Suprapubic skin (tissue), 4 donors: ENCODE measurements at places on chromosomes 1 and 21.
A peak's percentile ranks its signal among the peaks of the same experiment; 100 is the strongest.

GRCh38 chr21:39182016-39182415 is 1.2 kb downstream of the PSMG1 start:
- no peak for DNase-seq

DNA sequence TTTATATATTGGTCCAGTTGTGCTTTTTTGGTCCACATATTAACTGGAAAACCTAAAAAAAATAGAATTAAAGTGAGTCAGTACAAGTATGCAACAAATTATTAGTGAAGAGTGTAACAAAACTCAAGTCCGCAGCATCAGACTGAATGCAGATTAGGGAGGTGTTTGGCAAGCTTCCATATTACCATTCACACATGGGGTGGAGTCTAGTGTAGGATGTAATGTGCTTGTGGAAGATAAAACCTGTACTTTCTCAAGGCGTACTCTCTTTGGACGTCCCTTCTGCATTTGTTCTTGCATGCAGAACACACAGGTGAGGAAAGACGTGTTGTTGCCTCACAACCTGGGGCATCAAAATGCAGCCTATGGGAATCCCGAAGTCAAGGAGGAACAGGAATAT is 668.7 kb downstream of the MRPL39 start:
- no peak for DNase-seq

GRCh38 chr1:33821291-33821690 is 42.6 kb upstream of the HMGB4 start:
- no peak for DNase-seq

DNA sequence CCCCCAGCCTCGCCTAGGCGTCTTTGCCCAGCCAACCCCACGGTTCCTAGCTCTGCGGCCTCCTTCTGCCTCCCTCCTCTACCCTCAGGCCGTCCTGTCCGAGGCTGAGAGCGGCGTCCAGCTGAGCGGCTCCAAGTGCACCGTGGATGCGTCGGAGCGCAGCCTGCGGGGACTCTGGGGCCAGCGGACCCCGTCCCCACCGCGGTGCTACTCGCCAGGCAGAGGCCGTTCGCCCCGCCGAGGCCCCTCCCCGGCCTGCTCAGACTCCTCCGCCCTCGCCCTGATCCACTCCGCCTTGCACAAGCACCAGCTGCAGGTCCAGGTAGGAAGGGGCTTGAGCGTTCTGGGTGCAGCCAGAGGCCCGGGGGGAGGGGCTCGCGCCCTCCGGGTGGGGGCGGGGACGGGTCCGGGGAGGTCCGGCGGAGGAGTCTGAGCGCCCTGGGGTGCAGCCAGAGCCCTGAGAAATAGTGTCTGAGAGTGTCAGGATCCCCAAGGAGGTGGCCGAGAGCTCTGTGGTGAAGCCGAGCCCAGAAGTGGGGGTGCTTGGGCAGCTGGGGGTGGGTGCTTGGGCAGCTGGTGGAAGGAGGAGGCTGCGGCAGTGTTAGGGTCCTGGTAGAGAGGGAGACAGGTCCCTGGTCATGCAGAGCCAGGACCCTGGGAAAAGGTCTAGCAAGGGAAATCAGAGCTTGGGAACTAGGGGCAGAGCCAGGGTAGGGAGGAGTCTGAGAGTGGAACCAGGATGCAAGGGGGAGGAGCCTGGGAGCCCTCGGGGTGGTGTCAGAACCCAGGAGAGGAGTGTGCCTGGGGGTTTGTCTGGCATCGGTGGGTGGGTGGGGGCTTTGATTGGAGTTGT is 3.2 kb upstream of the NBPF3 start:
- no peak for DNase-seq

DNA sequence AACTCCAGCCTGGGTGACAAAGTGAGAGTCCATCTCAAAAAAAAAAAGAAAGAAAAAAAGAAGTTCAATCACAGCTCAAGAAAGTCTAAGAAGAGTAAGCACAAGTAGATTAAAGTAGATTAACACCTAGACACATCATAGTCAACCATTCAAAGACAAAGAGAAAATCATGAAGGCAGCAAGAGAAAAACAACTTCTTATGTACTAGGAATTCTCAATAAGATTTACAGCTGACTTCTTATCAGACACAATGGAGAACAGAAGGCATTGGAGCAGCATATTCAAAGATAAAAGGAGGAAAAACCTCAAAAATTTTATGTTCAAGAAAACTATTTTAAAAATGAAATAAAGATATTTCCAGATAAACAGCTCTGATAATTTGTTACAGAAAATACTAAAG is 147.3 kb downstream of the LBR start:
- no peak for DNase-seq

DNA sequence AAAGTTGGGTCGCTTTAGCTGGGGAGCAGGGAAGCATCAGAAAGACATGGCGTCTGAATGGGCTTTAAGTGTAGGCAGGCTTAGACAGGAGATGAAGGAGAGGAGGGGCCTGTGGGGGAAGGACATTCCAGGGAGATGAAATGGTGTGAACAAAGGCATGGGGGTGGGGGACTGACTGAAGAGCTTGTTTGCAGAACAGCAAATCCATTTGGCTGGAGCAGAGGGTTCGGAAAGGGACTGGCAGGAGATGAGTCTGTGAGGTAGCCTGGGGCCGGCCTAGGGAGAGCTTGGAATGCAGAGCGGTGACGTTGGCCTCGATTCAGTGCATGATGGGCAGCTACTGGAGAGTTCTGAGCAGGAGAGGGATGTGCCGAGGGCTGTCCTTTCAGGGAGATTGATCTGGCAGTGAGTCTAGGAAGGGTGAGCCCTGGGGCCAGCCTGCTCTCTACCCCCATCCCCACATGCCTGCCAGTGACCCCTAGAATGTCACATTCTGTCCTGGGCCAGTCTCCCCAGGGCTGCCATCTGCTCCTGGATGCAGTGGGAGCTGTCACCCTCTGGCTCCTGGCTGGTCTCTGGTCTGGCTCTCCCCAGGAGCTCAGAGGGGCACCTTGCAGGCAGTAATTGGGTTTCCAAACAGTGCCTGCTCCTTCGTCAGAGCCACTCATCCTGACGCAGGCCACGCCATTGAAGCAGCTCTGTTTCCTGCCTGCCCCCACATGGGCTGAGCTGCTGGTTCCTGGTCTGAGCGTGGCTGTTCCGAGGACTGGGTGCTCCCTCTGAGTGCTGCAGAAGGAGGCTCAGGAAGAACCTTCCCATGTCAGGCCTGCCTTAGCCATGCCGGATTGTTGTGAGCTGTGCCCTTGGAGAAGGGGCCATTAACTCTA is 22.3 kb upstream of the TMEM222 start:
- no peak for DNase-seq

DNA sequence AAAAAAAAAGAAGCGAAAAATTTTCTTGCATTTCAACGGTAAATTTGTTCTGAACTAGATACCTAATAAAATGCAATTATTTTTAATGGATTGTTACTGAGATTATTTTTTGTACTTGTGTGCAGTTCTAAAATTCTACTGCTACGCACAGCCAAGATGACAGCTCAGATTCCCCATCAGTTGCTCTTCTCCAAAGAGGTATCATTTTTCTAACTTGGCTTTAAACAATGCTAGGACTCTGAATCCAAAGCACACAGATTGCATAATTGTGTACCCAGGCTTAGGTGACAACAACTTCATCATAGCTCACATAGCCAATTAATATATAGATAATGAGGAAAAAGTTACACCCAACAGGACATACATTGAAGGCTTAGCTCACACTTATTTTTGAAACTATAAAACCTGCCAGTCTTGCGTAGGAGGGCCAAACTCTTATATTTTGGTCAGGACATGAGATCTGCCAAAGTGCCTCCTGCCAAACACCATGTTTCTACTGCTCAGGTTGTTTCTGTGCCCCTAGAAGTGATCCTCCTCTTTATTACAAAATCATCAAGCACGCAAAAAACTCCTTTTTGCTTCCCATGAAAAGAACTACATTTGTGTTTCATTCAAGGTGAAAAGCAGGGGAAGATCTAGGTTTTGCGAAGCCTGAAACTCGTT is 10.6 kb upstream of the ZNHIT6 start:
- DNase-seq: no peak

DNA sequence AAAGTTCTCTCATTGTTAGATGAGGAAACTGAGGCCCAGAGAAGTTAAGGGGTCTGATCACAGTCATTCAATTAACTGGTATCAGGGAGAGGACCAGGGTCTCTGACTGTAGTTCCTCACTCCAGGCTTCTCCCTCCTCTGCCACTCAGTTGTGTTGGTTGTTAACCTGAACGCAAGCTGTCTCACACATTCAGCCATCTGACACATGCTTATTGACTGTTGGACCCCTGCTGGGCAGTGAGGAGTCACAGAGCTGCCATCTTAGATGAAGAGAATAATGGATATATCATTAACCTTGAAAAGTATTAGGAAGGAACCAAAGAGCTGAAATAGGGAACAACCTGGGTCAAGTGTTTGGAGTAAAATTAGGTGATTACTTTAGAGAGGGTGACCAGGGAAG is 194.8 kb downstream of the ZZZ3 start:
- no peak for DNase-seq

GRCh38 chr1:227885648-227886502 is 61.9 kb downstream of the WNT9A start:
- DNase-seq: peak; percentile 84

DNA sequence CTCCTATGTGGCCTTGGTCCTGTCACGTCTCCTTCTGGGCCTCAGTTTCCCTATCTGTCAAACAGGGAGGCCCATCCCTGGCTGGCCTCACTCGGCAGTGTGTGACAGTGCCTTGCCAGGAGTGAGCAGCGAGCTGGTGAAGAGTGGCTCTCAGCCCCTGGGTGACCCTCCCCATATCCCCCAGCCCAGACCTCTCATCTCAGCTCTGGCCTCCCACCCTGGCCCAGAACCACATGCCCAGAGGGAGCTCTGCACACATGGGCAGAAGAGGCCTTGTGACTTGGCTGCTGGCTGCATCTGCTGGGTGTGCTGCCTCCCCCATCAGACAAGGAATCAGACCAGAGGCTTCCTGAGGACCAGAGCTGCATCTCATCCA is 19.5 kb upstream of the PADI1 start:
- DNase-seq: no peak

DNA sequence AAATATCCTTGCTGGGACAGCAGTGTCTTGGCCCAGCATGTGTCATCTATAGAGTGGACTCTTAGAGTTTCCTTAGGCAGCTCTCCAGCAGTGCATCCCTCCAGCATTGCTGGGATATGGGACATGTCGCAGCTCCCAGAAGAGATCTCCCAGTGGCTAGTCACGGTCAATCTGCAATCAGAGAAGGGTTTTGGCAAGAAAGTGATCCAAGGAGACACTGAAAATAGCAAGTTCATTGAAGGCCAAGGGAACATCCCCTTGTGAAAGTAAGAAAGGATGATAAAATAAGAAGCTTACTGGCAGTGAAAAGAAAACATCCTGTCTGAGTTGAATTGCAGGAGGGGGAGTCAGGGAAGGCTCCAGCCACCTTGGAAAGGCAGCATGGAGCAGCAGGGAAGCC is 19.3 kb upstream of the NPL start:
- no peak for DNase-seq

DNA sequence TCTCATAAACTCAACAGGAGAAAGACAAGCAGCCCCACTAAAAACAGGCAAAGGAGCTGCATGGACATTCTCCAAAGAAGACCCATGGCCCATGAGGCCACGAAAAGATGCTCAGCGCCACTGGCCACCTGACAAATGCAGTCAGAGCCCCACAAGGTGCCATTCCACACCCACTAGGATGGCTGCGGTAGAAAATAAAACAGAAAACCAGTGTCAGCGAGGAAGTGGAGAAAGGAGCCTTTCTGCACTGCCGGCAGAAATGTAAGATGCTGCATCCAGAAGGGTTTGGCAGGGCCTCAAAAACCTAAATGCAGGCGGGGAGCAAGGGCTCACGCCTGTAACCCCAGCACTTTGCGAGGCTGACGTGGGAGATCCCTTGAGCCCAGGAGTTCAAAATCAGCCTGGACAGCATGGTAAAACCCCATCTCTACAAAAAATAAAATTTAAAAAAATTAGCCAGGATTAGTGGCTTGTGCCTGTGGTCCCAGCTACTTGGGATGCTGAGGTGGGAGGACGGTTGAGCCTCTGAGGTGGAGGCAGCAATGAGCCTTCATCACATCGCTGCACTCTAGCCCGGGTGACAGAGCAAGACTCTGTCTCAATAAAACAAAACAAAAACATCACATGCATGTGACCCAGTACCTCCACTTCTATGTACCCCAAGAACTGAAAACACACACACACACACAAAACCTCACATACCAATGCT is 4.2 kb downstream of the WNT9A start:
- peak; percentile 26 for DNase-seq

DNA sequence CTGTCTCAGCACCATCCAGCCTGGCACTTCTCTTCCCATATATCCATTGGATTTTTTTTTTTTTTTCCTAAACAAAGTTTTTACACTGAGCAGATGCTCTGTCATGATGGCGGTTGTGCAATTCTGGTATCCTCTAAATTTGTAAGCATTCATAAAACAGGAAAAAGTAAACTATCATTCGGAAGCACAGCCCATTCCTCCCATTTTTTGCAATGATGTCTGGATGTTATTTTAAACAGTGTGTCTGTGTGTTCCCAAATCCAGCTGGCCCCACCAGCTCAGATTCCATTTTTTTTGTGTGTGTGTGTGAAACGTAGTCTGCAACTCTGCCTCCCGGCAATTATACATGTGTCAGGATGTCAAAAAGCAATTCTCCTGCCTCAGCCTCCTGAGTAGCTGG is 33.5 kb downstream of the PDPN start:
- no peak for DNase-seq

DNA sequence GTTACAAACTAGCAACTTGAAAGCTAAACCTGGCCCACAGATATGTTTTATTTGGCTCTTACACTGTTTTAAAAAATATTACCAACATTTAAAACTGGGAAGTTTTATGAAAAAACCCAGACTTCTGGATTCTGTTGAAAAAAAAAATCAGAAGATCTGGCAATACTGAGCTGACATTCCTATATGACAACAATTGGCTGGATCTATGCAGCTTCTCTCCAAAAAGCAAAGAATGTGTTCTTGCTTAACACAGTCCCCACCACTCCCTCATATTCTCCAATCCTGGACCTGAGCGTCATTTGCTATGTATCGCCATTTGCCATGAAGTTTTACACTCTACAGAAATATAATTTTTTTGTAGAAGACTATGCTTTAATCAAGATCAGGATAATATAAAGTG is 859.6 kb downstream of the LTN1 start:
- DNase-seq: no peak

GRCh38 chr1:235946571-235946981 is 79.9 kb upstream of the LYST start:
- no peak for DNase-seq

GRCh38 chr1:202153284-202153683 is 7.1 kb downstream of the PTPN7 start:
- no peak for DNase-seq

DNA sequence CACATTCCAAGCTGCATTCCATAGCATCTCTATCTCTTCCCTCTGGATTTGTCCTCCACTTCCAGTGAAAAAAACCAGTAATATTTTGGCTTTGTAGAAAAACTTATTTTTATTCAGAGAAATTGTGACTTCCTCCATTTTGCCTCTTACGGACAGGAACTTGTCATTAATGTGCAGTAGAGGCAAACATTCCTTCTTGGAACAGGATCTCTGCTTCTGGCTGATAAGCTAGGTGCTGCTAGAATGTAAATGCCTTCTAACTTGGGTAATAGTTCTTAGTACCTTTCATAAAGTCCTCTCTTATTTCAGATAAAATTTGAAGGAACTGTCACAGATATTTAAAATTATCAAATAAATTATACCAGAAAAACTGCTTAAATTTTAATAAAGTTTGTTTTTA is 707.8 kb downstream of the USP25 start:
- no peak for DNase-seq
